ENCODE measurements at places on chromosomes 6 and 20.

DNA sequence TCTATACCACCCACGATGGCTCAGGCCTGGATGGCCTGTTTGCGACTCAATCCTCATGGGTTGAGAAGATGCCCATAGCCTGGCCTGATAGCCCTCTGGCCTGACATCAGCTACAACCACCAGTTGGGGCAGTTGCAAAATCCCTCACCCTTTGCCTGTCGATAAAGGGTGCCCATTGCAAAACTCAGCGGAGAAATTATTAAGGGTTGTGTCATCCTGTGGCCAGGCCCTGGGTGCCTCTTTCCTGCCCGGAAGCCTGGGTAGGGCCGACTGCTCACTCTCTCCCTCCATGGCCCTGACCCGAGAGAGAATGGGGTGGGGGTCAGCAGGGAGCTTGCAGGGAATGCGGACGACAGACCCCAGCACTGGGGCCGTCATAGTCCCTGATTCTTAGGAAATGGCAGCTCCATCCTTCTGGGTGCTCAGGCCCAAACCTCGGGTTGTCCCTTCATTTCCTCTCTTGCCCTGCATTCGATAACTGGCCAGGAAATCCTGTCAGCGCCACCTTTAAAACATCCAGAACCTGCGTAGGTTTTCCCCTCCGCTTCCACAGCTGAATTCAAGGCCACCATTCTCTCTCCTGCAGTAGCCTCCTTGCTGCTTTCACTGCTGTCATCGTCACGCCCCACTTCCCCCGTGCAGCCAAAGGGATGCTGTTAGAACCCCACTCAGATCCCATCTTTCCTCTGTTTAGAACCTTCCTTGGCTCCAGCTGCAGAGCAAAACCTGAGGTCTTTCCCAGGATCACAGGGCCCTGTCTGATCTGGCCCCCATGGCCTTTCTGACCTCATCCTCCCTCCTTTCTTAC is 31.1 kb downstream of the CEBPB start:
- no peak for DNase-seq

DNA sequence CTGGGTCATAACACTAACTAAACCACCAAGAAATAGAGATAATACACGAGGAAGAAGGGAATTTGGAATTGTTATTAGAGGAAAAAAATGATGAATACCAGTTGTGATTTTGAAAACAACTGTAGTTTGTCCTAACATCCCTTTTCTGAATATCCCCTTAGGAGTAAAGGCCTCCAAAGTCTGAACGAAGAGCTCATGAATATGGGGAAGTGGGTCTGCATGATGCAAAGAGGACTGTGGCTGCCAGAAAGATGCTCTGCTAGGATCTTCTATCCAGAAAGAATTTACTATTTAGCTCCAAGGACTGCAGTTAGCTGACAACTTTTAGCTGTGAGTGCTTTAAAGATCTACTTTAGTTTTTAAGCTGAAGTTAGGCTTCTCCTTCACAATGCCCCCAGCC is 308.8 kb upstream of the HS3ST5 start:
- DNase-seq: no peak

DNA sequence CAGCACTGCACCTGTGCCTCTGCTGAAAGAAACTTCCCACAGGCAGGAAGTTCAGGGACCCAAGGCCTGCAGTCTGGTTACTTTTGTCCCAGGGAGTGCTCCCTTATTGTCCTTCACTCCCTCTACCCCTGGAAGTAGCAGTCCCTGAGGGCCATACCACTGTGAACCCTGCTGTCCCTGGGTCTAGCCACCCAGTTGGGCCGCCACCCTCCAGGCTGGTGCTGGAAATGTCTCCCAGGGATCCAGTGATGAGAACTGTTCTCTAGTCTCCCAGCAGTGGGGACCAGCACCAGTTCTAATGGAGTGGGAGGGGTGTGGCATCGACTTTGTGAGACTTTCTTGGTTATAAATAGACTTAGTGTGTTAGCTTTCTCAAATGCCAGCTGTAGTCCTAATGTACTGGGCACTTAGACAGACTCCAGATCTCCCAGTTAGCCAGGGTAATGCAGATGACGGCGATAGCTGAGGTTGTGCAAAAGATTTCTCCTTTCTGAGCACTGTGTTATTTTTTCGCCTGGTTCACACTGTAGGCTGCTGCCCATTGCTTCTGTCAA is 462.5 kb downstream of the CDH26 start:
- no peak for DNase-seq

DNA sequence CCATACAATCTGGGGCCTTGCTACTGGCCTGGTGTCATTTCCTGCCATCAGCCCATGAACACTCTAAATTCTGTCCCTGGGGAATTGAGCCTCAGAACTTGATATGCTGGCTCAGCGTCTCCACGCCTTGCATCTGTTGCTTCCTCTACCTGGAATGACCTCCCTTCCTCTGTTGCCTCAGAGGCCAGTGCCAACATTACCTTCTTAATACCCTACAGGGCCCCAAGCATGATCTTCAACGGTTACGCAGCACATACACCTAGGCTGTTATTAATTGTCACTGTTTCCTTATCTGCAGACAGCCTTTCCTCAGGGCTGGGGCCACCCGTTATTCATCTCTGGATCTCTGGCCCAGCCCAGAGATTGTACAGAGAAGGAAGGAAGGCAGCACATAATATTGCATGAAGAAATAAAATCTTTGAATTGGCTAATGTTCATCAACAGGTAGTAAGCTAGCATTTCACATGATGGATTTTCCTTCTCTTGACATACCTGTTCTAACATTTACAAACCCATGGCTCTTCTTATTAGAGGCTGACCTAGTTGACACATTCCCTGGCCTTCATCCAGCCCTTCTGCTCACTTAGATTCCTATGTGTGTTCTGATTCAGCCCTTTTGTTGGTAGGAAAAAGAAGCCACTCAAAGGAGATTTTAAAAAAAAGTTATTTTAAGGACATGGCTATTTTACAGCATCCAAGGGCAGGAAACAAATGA is 8.4 kb upstream of the RNF182 start:
- no peak for DNase-seq

DNA sequence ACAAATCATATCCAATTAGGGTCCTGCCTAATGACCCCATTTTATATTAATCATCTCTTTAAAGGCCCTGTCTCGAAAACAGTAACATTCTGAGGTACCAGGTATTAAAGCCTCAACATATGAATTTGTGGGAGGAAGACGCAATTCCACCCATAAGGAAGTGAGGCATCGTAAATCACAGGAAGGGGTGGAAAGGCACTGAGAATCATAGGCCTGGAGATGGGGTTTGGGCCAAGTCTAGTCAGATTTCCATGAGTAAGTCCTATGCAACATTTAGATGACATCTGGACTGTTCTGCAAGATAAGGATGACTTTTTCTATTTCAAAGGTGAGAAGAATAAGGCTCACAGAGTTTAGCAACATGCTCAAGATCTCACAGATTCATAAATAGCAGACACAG is 534.0 kb downstream of the KHDRBS2 start:
- DNase-seq: no peak

All from iPS DF 6.9 (cell line).